Osteocyte (in vitro differentiated cells): ENCODE measurements at places on chromosomes 6 and 20. TPM values are rescaled to one million over a fixed set of nuclear protein-coding genes. Genes with fewer than 3 reads are reported as not detected.
A peak's percentile ranks its signal among the peaks of the same experiment; 100 is the strongest.

DNA sequence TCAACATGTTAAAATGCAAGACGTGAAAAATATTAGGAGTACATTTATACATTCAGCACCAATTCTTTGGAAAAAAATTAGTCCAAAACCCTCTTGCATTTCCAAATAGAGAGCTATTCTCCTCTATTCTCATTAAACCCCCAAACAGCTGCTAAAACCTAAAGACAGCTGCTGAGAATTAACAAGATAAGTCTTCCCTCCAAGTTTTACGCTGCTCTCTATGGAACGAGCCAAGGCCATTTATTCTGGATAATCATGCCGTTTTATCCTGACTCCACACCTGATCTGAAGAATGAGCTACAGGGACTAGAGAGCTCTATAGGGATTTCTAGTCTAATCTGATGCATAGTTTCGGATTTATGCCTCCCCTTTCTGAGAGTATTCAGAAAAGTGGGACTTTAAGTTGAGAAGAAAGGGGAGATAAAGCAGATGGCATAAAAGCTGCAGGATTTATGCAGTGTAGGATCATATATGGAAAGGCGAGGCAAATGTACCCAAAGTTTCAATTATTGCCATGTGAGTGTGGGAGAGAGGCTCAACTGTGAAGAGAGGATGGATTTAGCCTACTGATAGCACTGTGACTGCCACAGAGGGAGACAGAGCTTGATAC is 64.7 kb upstream of the HS3ST5 start:
- H3K4me1 ChIP-seq: peaks cover 18% of the 10 kb centered on the region
- no peak overlapping the region for H3K4me3 ChIP-seq
- H3K27me3 ChIP-seq: no peaks in the 10 kb centered on the region
- H3K27ac ChIP-seq: no peak overlapping the region
- no peaks in the 10 kb centered on the region for H3K36me3 ChIP-seq

- peaks cover 60% of the 10 kb centered on the region for H3K4me1 ChIP-seq
- no peak for DNase-seq
- no peak overlapping the region for H3K27ac ChIP-seq
- peaks cover 6% of the 10 kb centered on the region for H3K36me3 ChIP-seq
Observed at GRCh38 chr20:34012735-34013134, 19.0 kb downstream of the RALY start.

The MCCD1 gene
- not detected in 2 replicates for total RNA-seq

DNA sequence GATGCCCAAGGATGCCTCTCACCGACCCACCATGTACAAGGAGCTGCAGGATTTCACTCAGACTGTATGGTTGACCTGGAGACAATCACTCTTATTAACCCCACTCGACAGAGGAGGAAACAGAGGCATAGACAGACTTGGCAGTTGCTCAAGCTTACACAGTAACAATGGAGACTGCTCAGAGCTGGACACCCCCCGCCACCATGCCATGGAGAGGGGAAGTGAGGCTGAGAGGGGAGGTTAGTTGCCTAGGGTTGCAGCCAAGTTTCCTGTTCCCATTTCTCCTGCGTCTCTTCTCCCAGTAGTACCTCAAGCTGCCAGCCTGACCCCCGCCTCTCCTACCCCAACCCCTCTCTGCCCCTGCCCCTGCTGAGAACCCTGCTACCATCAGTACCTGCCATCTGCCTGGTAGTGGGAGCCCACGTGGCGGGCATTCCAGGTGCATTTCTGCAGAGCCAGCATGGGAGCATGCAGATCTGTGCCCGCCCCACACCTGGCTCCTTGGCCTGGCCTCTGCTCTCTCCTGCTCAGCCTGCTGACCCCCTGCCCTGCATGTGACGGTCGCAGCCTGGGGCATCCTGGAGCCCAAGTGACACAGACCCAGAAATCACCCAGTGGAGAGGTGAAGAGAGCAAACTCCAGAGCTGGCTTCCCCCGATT is 157.7 kb downstream of the PREX1 start:
- H3K36me3 ChIP-seq: peaks cover 12% of the 10 kb centered on the region
- H3K27ac ChIP-seq: no peak overlapping the region
- no peak overlapping the region for H3K4me3 ChIP-seq
- H3K4me1 ChIP-seq: peaks cover 23% of the 10 kb centered on the region

The ANKS1A gene
- 15.5 and 18.5 TPM in 2 replicates for total RNA-seq

DNA sequence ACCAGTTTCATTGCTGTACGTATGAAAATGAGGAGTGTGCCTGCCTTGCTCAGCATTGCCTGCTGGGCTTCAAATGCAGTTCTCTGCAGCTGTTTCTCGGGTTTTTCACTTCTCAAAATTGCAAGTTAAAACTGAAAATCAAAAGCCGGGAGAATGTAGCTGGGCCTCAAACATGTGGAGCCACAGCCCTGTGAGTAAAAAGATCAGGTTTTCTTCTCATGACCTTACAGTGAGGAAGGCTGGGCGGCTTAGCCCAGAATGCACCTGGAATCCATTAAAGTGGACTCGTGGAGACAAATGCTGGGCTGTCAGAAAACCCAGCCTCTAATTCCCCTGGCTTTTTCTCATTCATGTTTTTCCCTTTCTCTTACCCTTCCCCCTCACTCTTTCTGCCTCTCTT is 34.4 kb downstream of the DSE start:
- H3K27ac ChIP-seq: peak overlapping the region; percentile 85
- H3K36me3 ChIP-seq: peaks cover 7% of the 10 kb centered on the region
- no peaks in the 10 kb centered on the region for H3K27me3 ChIP-seq
- DNase-seq: no peak
- H3K4me1 ChIP-seq: peaks cover 72% of the 10 kb centered on the region

- no peaks in the 10 kb centered on the region for H3K27me3 ChIP-seq
- no peak for DNase-seq
- no peak overlapping the region for H3K27ac ChIP-seq
- peaks cover 4% of the 10 kb centered on the region for H3K4me1 ChIP-seq
Observed at GRCh38 chr6:100493206-100493888, 28.6 kb upstream of the SIM1 start.

DNA sequence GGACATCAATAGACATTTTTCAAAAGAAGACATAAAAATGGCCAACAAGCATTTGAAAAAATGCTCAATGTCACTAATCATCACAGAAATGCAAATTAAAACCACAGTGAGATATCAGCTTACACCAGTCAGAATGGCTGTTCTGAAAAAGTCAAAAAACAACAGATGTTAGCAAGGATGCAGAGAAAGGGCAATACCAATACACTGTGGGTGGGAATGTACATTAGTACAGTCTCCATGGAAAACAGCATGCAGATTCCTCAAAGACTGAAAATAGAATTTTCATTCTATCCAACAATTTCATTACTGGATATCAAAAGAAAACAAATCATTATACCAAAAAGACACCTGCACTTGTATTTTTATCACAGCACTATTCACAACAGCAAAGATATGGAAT is 85.3 kb downstream of the DCDC2 start:
- no peak overlapping the region for H3K27ac ChIP-seq
- H3K36me3 ChIP-seq: no peaks in the 10 kb centered on the region
- no peak overlapping the region for H3K4me3 ChIP-seq
- peaks cover 24% of the 10 kb centered on the region for H3K27me3 ChIP-seq
- H3K4me1 ChIP-seq: peaks cover 1% of the 10 kb centered on the region

DNA sequence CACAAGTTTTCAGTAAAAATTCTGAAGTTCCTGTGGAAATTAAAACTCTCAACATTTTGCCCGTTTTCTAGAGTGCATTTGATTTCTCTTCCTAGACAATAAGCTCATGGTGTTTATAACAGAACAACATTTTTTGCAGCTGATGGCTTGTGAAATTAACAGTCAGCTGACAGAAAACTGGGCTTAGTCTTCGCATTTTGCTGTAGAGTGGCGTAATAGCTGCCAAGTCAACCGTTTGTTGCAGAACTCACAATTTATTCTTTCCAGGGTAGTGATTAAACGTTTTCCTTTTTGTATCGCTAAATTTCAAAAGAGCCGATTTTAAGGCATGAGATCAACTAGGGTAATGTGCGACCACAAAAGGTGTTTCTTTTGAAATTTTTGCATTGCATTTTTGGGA is 1.4 kb downstream of the SPO11 start:
- H3K36me3 ChIP-seq: no peaks in the 10 kb centered on the region
- H3K4me3 ChIP-seq: no peak overlapping the region
- H3K4me1 ChIP-seq: no peaks in the 10 kb centered on the region
- H3K27ac ChIP-seq: no peak overlapping the region
- DNase-seq: no peak

GRCh38 chr6:160163425-160163824 is 41.8 kb downstream of the SLC22A1 start:
- no peak for DNase-seq
- H3K36me3 ChIP-seq: peaks cover 13% of the 10 kb centered on the region
- peaks cover 11% of the 10 kb centered on the region for H3K4me1 ChIP-seq
- H3K27ac ChIP-seq: no peak overlapping the region
- no peaks in the 10 kb centered on the region for H3K27me3 ChIP-seq

The HELZ2 gene
- 25.0 and 29.0 TPM in 2 replicates for total RNA-seq

DNA sequence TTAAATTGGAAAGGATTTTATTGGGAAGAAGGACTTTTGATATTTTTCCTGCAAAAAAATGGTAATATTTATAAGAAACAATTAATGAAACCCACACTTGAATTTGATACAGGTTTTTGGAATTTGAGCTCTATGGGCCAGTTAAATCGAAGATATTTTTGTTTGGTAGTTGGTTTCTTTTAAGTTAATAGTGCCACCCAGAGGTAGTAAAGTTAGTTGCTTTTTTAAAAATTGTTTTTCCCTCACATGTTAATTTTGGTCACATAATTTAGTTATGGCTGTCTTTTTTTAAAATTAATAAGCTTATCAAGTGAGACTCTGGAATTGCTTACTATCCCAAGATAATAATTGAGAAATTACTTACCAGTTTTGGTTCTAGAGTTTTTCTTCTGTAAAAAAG is 7.1 kb downstream of the PRIM2 start:
- no peak overlapping the region for H3K4me3 ChIP-seq
- peaks cover 45% of the 10 kb centered on the region for H3K36me3 ChIP-seq
- H3K27ac ChIP-seq: no peak overlapping the region

- H3K27me3 ChIP-seq: no peaks in the 10 kb centered on the region
- no peak overlapping the region for H3K27ac ChIP-seq
- DNase-seq: no peak
- H3K4me1 ChIP-seq: peaks cover 31% of the 10 kb centered on the region
Observed at GRCh38 chr20:38113401-38114325, 51.4 kb downstream of the TGM2 start.

GRCh38 chr20:37230200-37230599 is 31.4 kb downstream of the GHRH start:
- peaks cover 62% of the 10 kb centered on the region for H3K36me3 ChIP-seq
- H3K4me1 ChIP-seq: no peaks in the 10 kb centered on the region
